ENCODE measurements at places on chromosomes 11 and 22.

GRCh38 chr22:20857247-20857643, 1.4 kb downstream of the PI4KA start:
- DNase-seq, result no peak

GRCh38 chr22:25045159-25045558, 92.6 kb downstream of the KIAA1671 start:
- no peak for DNase-seq

DNA sequence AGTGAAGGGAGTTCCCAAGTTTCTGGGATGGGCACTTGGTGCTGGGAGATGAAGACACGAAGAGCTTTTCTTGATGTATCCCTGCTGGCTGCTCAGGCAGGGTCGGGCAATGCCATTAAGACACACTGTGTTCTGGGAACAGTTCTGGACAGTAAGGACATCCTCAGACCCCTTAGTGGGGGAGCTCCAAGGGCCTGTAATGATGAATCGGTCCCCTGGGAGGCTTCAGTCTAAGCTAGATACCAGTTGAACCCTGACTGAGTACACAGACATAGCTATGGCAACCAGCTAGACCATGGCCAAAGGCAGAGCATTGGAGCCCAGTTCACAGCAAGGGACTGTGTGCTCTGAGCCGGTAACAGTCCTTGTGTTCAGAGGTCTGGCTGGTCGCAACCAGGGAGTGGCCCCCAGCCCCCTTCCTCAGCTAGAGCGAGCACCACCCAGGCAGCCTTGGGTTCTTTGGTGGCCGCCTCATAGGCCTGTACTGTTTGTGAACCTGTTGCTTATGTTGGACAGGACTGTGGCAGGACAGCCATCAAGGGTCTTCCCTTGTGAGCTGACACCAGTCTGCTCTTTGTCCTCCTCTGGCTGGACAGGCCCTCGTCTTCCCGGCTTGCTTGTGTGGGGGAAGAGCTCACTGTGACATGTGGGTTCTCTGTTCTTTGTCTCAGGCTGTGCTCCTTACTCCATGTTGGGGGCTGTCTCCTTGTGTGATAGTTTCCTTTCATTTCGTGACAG, 25.0 kb downstream of the MED15 start:
- DNase-seq, result no peak

GRCh38 chr11:108221911-108222573, 396 bp downstream of the NPAT start:
- DNase-seq, result peak; percentile 15

GRCh38 chr11:117205211-117205818, 6.1 kb downstream of the TAGLN start:
- no peak for DNase-seq

DNA sequence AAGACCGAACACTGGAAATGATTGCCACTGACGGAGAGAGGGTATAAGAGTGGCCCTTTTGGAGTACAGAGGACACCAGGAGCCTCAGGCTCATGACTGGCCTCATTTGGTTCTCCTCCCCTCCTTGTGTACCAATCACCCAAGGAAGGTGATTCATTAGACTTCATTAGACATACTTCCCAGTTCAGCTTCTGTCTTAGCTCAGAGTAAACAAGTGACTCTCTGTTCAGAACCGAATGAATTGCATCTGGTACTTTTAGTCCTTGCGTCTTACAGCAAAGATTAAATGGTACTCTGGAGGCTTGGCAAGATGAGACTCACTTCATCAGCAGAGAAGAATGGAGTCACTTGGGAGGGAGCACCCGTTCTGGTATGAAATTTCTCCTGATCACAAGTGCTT, 75.2 kb downstream of the ZNRF3 start:
- DNase-seq, result no peak

- DNase-seq, result no peak
These were observed 12.0 kb upstream of the UBQLNL start for GRCh38 chr11:5528495-5528894.

DNA sequence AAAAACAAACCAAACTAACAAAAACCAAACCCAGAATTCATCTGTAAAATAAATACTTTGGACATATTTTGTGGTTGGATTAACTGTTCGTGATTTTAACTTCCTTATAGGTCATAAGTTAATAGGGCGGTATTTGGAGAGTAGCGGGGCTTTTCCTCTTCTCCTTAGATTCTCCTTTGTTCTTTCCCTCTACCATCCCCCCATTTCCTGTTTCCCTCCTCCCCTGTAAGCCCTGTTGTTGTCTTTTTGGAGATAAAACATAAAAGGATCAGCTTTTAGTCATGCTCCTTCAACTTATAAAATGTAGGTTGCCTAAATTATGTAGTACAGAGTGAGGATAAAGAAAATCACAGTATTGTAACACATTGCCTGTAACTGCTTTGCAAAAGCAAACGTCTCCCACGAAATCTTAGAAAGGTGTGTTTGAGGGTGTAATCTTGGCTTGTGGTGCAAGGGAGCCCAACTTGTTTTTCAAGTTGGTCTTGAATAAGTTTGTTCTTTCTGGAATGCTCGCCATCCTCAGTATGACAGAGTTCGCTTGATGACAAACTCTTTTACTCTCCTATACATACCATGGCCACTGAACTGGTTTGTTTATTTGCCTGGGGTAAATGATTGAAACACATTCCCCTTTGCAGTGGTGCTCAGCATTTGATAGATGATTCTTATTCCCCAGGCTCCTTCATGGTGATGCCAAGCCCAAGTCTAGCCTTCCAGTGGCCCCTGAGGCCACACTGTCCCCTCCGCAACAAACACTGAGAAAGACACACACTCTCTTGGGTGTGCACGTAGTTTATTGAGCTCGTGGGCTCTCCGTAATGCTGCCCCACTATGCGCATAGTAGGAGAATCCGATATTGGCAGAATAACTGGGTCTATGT, 49.4 kb downstream of the TEAD1 start:
- no peak for DNase-seq

- no peak for DNase-seq
These were observed 83.0 kb downstream of the TRAF6 start for GRCh38 chr11:36427079-36427478.

- DNase-seq, result no peak
These were observed 65.5 kb upstream of the CHORDC1 start for GRCh38 chr11:90288212-90288821.

DNA sequence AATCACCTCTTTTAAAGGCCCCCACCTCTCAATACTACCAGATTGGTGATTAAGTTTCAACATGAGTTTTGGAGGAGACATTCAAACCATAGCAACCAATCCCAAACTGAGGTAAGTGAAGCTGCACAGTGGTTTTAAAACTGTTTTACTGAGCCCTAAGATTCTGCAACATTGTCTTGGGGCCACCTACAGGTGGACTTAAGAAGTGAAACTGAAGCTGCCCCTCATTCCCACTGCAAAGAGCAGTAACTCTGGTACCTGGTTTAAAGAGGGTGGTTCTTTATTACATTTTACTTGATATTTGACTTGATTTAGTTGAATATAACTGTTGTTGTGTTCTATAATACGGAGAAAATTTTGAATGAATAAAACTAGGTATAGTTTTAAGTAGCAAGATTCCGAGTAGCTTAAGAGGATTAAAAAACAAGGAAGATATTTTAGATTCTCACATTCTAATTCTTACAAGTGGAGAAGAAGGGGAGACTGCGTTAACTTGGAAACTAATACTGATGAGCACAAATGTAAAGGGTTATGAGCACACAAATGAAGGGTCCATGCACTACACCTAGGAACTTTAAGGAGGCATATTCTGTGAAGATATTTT, 26.7 kb downstream of the SYT9 start:
- no peak for DNase-seq

DNA sequence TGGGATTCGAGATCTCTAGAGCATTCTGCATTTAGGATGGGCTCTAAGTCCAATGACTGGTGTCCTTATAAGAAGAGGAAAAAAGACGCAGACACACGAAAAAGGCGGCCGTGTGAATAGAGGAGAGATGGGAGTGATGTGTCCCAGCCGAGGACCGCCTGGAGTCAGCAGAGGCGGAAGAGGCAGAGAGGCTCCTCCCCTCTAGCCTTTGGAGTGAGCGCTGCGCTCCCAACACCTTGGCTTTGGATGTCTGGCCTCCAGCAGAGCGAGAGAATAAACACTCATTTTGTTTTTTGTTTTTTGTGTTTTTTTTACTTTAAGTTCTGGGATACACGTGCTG, 83.0 kb upstream of the RTL6 start:
- DNase-seq, result no peak

- DNase-seq, result no peak
These were observed 70.0 kb downstream of the ZNRF3 start for GRCh38 chr22:28953403-28953802.

GRCh38 chr11:9193316-9193715, 71.8 kb downstream of the DENND5A start:
- DNase-seq, result no peak

DNA sequence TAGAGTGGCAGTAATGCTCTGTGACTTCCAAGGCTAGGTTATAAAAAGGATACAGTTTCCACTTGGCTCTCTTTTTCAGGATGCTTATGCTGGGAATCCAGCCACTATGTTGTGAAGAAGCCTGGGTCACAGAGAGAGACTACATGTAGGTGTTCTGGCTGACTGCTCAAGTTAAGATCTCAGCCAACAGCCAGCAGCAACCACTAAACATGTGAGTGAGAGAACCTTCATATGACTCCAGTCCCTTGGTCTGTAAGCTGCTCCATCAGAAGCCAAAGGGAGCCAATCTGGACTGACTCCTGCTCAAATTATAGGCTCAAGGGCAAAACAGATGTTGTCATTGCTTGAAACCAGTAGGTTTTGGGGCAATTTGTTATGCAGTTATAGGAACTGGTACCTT, 162.7 kb downstream of the MAML2 start:
- DNase-seq, result no peak

- no peak for DNase-seq
These were observed 26.4 kb downstream of the RSPH14 start for GRCh38 chr22:23115369-23115768.

DNA sequence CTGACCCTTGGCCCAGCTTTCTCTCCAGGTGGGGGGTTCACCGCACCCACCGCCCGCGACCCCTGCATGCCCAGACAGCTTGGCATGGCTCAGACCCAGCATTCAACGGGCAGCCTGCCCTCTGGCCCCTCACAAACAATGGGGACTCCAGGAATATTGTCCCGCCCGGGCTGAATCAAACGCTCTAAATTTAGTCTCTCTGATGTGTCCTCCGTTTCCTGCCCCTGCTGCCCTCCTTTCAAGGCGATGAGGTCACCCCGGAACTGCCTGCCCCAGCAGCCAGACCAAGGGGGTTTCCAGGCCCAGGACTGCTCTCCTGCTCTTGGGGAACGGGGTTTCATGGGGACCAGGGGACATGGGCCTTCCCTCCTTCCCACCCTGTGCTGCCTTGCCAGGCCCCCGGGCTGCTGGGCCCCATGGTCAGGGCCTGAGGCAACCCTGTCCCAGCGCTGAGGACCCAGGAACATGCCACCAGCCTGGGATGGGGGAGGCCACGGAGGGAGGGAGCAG, 10.1 kb upstream of the PDGFB start:
- DNase-seq, result no peak

DNA sequence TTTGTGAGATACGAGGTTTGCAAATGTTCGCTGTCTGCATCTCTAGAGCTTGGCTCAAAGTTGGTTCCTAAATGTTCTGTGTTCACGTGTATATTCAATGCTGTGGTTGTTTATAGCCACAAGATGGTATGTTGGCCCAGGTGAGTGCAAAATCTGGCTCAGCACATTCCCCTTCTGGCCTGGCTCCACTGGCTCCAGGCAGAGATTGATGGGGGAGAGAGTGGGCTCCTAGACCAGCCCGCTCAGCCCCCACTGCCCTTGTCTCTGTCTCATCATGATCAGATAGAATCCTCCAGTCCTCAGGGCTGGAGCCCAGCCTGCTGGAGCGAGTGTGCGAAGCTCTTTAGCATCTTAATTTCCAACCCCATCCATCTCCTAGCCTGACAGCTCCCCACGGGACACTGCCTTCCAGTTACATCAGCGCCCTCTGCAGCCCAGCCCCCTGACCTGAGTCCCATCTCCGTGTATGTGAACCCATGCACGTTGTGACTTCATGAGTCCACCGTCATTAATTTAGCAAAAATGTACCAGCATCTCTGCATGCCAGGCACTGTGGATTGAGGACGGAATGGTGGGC, 2.0 kb downstream of the P2RX3 start:
- DNase-seq, result no peak

DNA sequence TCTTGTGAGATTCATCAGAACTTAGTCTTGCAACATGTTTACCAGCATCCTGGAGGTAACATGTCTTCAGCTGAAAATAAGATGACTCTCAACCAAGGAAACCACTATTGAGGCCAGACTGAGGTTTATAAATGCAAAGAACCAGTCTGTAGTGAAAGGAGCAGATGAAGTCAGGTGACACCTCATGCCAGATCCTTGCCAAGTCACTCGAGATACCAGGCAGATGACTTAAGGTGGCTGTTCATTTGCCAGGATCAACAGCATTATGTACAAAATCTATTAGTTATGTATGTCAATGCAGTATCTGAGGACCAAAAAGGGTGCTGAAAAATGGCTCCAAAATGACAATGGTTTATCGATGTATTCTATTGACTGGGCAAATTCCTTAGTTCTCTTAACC, 100.0 kb upstream of the SOX6 start:
- no peak for DNase-seq

DNA sequence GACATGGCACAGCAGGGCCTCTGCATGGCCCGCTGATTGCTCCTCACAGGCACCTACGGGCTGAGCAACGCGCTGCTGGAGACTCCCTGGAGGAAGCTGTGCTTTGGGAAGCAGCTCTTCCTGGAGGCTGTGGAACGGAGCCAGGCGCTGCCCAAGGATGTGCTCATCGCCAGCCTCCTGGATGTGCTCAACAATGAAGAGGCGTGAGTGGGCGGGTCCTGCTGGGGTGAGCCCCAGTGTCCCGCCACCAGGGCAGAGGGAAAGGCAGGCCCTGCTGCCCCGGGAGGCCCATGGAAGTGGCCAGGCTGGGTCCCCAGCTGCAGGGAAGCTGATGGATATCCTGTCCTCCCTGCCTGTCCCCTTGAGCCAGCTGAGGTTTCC, 18.6 kb upstream of the DGCR8 start:
- no peak for DNase-seq

GRCh38 chr11:83951521-83951920, 665.4 kb upstream of the CCDC90B start:
- DNase-seq, result no peak

GRCh38 chr22:37669586-37669985, 5.8 kb upstream of the LGALS1 start:
- DNase-seq, result no peak

DNA sequence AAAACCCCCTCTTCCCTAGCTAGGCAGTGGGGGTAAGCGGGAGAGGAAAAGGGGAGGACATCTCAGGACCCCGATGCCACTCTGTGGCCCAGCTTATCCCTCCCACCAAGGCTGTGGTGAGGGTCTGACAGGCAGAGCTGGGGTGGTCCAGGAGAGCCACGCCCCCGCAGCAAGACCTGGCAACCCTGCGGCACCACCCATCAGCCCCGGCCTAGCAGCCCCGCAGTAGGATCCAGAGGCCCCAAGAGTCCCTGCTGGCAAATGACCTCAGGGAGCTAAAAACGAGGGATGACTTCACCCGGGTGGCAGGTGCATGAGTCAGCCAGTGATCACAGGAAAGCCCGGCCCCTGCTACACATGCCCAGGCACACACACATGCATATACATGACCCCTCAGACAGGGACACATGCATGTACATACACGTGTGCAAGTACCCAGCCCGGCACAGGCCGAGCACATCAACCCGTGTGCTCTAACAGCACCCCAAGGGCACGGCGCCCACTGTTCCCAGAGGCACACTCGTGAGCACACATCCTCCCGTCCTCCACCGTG, 32.3 kb downstream of the ARVCF start:
- DNase-seq, result no peak

GRCh38 chr11:20036626-20037335, 123.5 kb downstream of the DBX1 start:
- no peak for DNase-seq
